NCI-H2081 (cell line): ENCODE measurements at places on chromosomes 1 and 21.

DNA sequence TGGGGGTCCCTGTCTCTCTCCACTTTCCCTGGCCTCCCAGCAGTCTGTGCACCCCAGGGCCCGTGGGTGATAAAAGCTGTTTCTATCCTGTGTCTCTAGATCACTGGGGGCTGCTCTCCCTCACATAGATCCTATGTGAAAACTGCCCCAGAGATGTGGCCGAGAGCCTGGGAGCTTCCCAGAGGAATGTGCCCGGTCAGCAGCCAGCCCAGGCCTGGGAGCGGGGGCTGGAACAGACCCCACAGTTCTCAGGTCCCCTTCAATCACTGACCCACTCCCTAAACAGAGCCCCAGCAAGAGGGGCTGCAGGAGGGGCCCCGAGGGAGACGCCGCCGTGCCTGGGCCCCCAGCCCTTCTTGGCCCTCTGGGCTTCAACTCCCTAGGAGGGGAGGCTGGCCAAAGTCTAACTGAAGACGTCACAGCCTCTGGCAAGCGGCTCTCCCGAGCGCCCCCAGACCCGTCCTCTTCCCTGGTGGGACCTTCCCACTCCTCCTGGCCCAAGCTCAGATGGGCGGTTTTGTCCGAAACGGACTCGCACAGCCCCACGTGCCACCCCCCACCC lies 403 bp downstream of the MXRA8 start:
- DNase-seq: no peak

DNA sequence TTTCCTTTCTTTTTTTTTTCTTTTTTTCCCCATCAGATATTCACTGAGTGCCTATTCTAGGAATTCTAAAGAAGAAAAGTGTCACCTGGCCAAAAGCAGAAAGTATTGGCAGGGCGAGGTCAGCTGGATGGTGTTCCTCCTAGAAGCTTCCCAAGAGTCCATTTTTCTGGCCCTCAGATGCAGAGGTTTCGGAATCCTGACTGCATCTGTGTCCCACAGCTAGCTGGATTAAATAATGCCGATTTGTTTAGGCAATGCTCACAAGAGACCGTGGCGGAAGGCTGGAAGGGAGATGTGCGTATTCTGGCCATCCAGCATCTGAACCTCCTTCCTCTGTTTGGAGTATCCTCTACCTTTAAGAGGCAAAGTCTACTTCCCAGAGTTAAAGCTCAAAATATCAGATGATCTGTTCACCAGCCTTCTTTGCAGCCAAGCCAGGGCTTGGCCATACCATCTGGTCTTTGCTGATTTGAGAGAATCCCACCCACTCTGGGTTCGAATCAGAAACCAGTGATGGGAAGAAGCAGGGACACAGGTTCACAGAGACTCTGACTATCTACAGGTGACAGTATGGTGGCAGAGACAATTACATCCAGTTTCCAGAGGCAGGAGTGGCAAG lies 5.4 kb upstream of the TENT5C start:
- no peak for DNase-seq

DNA sequence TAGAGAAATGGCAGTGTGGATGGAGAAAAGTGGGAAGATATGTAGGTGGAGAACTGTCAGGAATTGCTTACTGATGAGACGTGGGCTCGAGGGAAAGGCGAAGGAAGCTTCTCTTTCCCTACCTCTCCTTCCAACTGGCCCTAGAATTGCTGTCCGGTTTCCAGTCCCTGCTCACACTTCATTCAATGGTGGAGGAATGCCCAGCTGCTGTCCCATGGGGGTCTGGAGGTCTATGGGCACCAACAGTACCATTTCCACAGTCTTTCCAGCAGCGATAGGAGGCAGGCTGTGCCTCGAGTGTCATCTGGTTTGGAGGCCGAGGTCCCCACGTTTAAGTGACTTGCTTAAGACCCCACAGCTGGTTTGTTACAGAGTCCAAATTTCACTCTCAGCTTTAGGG lies 31.5 kb upstream of the CD1D start:
- DNase-seq: no peak

DNA sequence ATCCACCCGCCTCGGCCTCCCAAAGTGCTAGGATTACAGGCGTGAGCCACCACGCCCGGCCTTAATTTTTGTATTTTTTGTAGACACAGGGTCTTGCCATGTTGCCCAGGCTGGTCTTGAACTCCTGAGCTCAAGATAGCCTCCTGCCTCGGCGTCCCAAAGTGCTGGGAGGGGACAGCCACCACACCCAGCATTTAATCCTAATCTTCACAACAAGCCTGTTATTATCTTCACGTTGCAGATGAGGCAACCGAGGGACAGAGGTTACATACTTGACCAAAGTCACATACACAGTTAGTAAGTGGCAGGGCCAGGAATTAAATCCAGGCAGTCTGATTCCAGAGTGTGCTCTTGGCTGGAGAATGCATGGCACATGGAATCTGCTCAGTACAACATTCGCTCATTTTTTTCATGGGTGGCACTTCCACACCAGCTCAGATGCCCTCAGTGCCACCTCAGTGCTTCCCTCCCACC lies 4.8 kb upstream of the GPR37L1 start:
- DNase-seq: no peak

- DNase-seq: peak; percentile 29
These were observed 55.0 kb upstream of the PAXBP1 start for GRCh38 chr21:32826329-32827167.

DNA sequence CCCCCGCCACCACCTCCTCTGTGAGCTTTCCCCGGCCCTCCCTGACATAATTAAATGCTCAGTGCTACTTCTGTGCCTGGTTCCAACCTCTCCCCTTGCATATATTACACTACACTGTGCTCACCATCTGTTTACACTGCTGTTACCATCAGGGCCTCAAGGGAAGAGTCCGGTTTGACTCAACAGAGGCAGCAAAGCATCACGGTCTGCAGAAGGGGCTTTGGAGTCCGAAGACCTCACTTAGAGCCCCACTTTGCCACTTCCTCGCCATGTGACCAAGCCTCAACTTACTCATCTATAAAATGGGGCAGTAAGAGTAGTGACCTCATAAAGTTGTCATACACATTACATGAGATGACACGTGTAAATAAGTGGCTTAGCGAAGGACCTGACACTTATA lies 27.4 kb downstream of the KCNN3 start:
- DNase-seq: no peak

DNA sequence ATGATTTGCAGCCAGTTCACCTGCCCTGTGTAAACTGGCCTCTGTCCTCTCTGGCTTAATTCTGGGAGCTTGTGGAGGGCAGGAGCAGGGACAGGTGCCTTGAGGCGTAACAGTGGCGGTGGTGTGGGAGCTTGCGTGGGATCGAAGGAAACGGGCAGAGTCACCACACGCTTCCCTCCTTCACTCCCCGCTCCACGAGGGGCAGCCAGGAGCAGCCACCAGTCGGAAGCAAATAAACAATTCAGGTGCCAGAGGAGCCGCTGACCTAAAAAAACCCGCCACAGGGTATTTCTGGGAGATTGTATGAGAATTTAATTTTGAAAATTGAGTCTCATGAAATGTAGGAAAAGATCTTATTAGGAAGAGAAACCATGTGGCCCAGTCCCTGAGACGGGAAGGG lies 26.0 kb downstream of the FAAP20 start:
- DNase-seq: no peak

DNA sequence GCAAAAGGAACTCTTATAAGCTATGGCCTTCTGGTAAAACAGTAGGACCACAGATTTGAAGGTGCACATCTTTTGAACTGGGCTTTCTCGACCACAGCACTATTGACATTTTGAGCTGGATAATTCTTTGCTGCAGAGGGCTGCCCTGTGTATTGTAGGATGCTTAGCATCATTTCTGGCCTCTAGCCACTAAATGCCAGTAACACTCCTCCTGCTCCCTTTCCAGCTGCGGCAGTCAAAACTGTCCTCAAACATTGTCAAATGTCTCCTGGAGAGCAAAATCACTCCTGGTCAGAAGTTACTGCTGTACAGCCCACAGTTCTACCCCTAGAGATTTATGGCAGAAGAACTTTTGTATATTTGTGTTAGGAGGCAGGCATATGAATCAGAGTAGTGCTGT lies 836.7 kb downstream of the PLA2G4A start:
- no peak for DNase-seq

- no peak for DNase-seq
These were observed 126.3 kb downstream of the PTPN14 start for GRCh38 chr1:214425101-214425500.

DNA sequence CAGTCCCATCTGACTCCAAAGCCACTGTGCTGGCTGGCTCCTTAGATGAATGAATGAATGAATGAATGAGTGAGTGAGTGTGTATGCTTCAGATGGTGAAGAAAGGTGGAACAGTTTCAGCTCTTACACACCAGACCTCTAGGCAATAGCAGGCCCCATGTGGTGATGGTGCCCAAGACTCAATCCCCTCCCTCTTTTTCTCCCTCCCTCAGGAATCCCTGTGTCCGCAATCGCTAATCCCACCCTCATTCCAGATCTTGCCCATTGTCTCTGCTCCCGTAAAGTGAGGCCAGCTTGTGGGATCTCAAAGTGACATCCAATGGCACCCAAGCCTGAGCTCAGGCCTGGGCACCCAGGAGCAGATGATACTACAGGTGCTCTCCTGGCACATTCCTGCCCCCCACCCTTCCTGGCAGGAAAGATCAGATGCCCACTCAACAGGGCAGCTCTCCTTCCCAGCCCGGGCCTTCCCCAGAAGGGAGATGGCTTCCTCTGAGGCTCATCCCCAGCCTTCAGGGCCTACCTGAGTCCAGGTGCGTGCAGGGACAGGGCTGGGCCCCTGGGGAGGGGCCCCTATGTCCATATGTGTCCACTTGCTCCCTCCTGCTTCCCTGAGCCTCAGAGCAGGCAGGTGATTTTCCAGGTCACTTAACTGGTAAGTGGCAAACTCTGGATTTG lies 106.4 kb downstream of the HMGB4 start:
- no peak for DNase-seq

DNA sequence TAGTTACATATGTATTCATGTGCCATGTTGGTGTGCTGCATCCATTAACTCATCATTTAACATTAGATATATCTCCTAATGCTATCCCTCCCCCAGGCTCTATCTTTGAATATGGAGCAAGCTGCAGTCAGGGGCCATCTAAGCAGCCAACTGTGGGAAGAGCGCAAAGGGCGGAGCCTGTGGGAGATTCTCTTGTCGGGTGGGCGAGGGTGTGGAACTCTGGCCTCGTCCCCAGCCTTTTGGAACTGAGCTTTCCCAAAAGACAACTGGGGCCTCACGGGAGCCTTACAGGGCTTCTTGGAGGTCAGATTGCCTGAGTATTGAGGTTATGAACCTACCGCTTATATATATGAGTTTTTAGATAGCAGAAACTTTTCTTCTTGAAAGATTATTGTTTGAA lies 117.2 kb downstream of the HHAT start:
- no peak for DNase-seq

DNA sequence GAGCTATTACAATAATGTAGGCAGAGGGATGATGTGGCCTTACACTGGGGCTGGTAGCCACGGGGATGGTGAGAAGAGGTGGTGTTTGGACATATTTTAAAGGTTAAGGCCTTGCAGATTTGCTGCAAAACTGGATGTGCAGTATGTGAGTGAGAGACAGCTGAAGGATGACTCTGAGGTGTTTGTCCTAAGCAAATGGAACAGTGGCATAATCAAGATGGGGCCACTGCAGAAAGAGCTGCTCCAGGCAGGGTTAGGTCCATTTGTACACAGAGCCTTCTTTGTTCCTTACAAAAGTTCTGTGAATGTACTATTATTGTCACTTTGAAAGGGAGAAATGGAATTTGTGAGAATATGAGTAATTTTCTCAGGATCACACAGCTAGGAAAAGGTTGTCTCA lies 220.4 kb upstream of the ZP4 start:
- no peak for DNase-seq

DNA sequence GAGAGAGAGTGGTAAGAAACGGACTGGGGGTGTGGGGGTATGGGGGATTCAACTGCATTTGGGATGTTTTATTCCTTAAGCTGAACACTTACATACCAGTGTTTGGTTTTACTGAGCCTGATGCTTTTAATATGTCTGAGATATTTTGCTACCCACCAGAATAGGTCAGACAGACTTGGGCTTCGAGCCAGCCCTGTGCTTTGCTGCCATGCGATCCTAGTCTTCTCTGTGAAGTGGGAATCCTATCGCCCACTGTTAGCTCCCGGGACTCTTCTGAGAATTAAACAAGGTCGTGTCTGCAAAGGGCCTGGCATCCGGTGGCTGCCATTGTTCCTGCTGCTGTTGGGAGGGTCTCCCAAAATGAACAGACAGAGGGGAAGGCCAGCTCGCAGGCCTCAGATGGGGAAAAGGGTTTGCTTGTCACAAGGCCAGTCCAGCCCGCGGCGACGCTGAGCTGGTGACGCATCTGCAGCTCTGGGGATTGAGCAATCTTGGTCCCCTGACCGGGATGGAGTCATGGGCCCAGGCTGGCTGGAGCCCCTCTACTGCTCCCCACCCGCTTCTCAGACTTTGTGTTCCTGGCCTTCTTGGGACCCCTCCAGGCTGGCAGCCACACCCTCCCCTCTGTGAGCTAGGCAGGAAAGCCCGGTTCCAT lies 26.9 kb upstream of the ECE1 start:
- DNase-seq: no peak

DNA sequence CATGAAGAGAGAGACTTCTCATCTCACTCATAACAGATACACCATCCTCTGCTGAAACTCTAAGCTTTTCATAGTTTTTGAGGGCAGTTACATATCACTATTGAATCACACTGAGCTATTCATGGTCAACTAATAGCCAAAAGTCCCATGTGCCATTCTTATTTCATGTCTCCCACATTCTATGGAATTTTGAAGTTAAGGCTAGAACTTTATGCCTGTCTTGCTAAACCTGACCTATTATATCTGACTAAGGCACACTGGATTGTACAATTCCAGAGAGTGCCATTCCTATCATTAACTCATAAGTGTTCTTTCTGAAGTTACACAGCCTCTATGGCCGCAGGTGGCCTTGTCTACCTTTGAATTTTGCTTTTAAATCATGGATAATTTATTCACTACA lies 254.3 kb downstream of the PTPRC start:
- DNase-seq: no peak

GRCh38 chr1:201816309-201816854 lies 12.6 kb upstream of the IPO9 start:
- DNase-seq: no peak

GRCh38 chr21:17585875-17586450 lies 26.7 kb downstream of the BTG3 start:
- peak; percentile 36 for DNase-seq

DNA sequence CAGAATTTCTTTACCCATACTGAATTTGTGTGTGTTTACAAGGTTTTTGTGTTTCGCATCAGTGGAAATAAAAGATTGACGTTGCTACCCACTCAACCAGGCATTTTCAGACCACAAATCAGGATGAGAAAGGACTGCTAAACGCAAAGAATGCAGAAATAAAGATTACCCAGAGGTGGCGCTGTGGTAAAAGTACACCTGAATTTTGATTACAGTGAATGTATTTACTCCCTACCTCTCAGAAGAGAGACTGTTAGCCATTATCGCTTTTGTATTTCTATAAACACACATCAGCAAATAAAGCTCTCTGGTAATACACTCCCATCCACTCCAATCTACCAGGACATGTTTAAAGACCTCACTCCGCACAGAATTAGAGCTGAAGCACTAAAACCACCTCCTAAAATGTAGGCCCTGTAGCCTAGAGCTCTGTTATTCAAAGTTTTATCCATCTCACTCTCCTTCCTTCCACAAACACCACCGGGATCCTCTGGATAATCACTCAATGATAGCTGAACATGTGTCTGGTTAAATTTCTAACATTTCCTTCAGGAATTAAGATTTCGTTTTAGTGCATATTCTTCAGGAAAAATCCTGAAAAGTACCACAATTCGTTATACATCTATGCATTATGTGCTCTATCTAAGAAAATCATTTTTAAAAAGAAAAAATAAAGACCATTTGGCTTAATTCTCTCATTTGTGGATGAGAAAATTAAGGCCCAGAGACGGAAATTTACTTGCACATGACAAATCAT lies 2.5 kb upstream of the LMO4 start:
- peak; percentile 55 for DNase-seq
